ENCODE measurements at places on chromosomes 1 and 21.

DNA sequence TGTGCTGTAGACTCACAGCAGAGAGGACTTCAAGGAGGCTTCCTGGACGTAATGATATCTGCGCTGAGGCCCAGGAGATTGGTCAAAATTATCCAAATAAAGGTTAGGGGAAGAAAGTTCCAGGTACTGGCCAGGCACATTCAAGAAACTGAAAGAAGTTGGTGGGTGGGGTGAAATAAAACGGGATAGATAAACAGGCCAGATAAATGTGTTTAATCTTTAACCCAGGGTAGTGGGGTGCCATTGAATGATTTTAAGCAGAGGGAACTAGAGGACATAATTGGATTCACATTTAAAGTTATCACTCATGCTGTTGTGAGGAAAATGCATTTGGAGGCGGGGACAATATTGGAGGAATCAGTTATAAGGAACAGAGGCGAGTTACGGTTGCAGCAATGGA is 134.7 kb downstream of the NR5A2 start:
- DNase-seq = no peak

DNA sequence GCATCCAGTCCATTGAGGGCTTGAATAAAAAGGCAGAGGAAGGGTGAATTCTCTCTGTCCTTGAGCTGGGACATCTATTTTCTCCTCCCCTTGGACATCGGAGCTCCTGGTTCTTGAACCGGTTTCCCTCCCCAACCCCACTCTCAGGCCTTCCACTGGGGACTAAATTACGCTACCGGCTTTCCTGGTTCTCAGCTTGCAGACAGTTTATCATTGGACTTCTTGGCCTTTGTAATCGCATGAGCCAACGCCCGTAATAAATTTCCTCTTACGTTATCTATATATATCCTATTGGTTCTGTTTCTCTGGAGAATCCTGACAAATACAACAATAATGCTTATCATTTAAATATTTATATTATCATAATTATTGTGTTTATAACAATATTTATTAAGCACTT is 20.4 kb upstream of the COL9A2 start:
- DNase-seq = no peak

- DNase-seq = peak; percentile 40
Observed at GRCh38 chr1:168687816-168688215, 41.2 kb downstream of the DPT start.

GRCh38 chr1:234610061-234610665 is at the start of gene IRF2BP2:
TSS of gene IRF2BP2 (minus strand) at chr1:234610178. CDS start at chr1:234609494, 684 bp downstream.
- peak; percentile 93 for DNase-seq

DNA sequence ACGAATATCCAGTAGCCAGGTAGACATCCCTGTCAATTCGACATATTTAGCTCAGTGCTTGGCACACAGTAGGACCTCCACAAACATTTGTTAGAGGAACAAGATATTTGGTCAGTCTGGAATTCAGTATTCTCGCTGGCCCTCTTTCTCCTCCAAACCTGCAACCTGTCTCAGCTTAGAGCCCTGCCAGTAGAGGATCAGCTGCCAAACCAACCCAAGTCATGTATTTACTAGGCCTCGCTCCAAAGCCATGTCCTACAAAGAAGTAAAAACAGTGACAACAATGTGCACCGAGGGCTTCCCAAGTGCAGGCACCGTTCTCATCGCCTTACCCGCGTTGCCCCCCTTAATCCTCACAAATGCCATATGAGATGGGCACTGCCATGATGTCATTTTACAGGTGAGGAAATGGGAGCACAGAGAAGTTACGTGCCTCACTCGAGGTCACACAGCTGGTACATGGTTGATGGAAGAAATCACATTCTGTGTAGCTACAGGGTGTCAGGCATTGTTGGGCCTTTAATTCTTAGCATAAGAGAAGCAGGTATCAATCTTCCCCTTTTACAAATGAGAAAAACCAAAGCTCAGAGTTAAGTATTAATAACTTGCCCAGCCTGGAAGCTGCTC is 26.0 kb upstream of the CDCA8 start:
- no peak for DNase-seq

GRCh38 chr1:11841245-11842153 is 6.1 kb downstream of the NPPA start:
- DNase-seq = no peak

All from DMS53 (cell line).